A549 treated with AZD2906 at 1 μM for 4 hours (cell line): ENCODE measurements at places on chromosomes 6 and 20. TPM values are rescaled to one million over a fixed set of nuclear protein-coding genes. Genes with fewer than 3 reads are reported as not detected.

B3GAT2 gene
- total RNA-seq, result 0.02 to 0.03 TPM (median 0.03 TPM) in 4 of 5 replicates, not detected in the other

SLC26A8 gene
- total RNA-seq, result 0.02 to 0.07 TPM in 2 of 5 replicates, not detected in the others

IMPG1 gene
- total RNA-seq, result not detected in 5 replicates

NKAIN2 gene
- total RNA-seq, result not detected in 5 replicates

AGER gene
- 1.1 to 2.0 TPM (median 1.7 TPM) in 5 replicates for total RNA-seq

ADAM33 gene
- 0.04 to 0.09 TPM (median 0.06 TPM) in 5 replicates for total RNA-seq
